Brain (organoid and tissue), 16 donors: ENCODE measurements at places on chromosomes 3 and 15. TPM values are rescaled to one million over a fixed set of nuclear protein-coding genes. Genes with fewer than 3 reads are reported as not detected.

The LIPC gene
- 0.63 TPM for polyA plus RNA-seq

The SPATA12 gene
- polyA plus RNA-seq, result not detected

The ATP8B4 gene
- 0.88 TPM for polyA plus RNA-seq

The TM4SF18 gene
- polyA plus RNA-seq, result 4.4 TPM

The SAMD7 gene
- not detected for polyA plus RNA-seq

The TTLL13 gene
- not detected for polyA plus RNA-seq

The ZNF860 gene
- polyA plus RNA-seq, result 0.20 TPM

The OR5K2 gene
- polyA plus RNA-seq, result not detected

The SLC25A38 gene
- polyA plus RNA-seq, result 23.9 TPM

The TEX55 gene
- polyA plus RNA-seq, result 0.37 TPM

The PLS1 gene
- polyA plus RNA-seq, result 16.2 TPM

The CNTN3 gene
- polyA plus RNA-seq, result 0.29 TPM

The FXR1 gene
- polyA plus RNA-seq, result 90.1 TPM
